ENCODE measurements at places on chromosomes 4 and X.

DNA sequence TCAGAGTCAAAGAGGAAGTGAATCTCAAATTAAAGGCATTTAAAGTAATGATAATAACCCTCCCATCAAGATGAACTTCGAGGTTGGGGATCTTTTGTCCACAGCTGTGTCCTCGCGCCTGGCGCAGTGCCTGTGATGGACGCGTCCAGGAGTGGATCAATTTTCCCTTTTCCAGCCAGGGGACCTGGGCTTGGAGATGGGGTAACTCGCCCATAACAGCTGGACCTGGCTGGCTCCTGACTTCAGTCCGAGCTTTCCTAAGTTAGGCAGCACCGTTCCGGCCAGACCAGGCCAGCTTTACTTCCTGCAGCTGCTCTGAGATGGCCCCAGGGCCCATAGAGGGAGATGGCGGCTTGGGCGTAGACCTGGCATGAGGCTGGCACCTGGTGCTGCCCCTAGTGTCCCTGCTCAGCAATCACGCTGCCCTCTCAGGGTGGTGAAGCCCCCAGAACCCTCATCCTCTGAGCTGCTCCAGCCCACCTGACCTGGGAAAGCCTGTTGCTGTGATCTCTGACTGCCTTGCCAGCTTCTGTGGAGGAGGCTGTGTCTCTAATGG, 23.9 kb downstream of the ADRA2C start:
- DNase-seq: peak; percentile 71

- no peak for DNase-seq
Observed at GRCh38 chr4:53633608-53634007, 42.3 kb upstream of the LNX1 start.

DNA sequence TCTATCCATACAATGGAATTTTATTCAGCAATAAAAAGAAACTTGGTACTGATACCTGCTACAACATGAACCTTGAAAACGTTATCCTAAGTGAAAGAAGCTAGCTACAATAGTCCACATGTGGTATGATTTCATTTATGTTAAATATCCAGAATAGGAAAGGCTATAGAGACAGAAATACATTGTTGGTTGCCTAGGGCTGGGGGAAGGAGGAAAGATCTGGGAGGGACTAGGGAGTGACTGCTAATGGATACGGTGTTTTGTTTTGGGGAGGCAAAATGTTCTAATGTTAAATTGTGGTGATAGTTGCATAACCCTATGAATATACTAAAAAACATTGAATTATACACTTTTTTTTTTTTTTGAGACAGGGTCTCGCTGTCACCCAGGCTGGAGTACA, 141.1 kb upstream of the ARX start:
- DNase-seq: no peak

DNA sequence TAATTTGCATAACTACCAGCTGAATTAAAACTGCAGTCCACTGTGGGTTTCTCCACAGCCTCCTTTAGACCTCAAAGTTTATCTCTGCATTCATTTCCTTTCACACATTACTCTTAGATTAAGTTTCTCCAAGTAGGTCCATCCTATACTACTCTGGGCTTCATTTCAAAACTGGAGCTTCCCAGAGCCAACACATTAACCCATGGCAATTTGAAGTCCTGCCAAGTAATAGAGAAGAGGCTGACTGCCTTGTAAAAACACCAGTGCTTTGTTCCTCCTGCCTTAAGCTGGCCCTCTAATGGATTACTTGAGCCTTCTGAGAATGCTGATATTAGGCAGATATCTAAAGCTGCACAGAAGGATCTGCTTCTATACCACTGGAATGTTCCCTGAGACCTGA, 997.2 kb upstream of the SLIT2 start:
- no peak for DNase-seq

- no peak for DNase-seq
Observed at GRCh38 chrX:109199726-109200125, 282.2 kb downstream of the GUCY2F start.

- no peak for DNase-seq
Observed at GRCh38 chr4:53348046-53348445, 17.8 kb downstream of the SCFD2 start.

GRCh38 chr4:105234582-105234981, 87.9 kb downstream of the TET2 start:
- peak; percentile 55 for DNase-seq

- DNase-seq: no peak
Observed at GRCh38 chrX:68112321-68112720, 321.0 kb downstream of the OPHN1 start.

DNA sequence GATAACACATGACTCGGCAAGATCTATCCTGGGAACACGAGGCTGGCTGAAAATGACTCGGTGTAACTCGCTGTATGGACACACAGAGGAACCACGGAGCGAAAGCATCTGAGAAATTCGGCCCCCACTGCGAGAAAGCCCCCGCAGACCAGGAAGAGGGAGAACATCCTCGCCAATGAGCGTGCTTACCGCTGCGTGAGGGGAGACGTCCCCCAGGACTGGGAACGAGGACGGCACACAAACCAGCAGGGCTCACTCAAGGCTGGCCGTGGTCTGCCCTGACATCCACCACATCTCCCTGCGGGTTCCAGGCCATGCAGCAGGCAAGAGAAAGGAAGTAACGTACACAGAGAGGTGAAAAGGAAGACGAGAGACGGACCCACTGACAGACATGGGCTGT, 17.6 kb upstream of the GTPBP6 start:
- DNase-seq: no peak

- DNase-seq: no peak
Observed at GRCh38 chr4:94516067-94516466, 64.3 kb downstream of the PDLIM5 start.

DNA sequence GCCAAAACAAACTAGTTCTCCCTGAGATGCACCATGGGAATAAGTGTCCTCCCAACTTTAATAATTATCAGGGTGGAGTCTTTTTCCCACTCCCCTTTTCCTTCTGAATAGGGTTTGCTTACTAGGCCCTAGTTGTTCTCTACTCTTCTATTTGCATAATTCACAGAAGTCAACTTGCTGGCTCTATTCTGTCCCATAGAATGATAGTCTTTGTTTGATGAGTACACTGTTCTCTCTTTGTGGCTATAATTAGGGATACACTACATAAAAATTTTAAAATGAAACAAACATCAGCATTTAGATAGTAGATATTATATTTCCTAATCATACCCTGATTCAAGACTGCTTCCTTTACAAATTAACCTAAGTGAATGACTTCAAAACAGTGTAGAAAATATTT, 10.3 kb downstream of the PDHA2 start:
- DNase-seq: no peak

- no peak for DNase-seq
Observed at GRCh38 chr4:104596189-104596588, 101.5 kb upstream of the CXXC4 start.

All from BE2C (cell line).